ENCODE measurements at places on chromosomes 6 and 20. TPM values are rescaled to one million over a fixed set of nuclear protein-coding genes. Genes with fewer than 3 reads are reported as not detected.

VWA7 gene
- total RNA-seq: 0.15 TPM

COL11A2 gene
- total RNA-seq: 0.36 TPM

MAP3K5 gene
- 0.69 TPM for total RNA-seq

HLA-DQA1 gene
- not detected for total RNA-seq

NRN1 gene
- total RNA-seq: not detected

EPHA7 gene
- total RNA-seq: not detected

ADTRP gene
- total RNA-seq: 1.0 TPM

MTO1 gene
- total RNA-seq: 40.3 TPM

ZNF831 gene
- not detected for total RNA-seq

TNXB gene
- total RNA-seq: 0.15 TPM

WFDC8 gene
- total RNA-seq: not detected

OXT gene
- not detected for total RNA-seq

ACAT2 gene
- total RNA-seq: 66.4 TPM

KCNK5 gene
- total RNA-seq: 0.15 TPM

CNR1 gene
- 4.4 TPM for total RNA-seq

MYCT1 gene
- not detected for total RNA-seq

TMEM74B gene
- total RNA-seq: not detected

ATAT1 gene
- total RNA-seq: 7.9 TPM

C6orf132 gene
- 0.34 TPM for total RNA-seq

VSX1 gene
- not detected for total RNA-seq

PPP1R10 gene
- total RNA-seq: 47.3 TPM

LTV1 gene
- 33.2 TPM for total RNA-seq

RRAGD gene
- total RNA-seq: 57.4 TPM

TRIM15 gene
- total RNA-seq: not detected

KIF6 gene
- total RNA-seq: 11.6 TPM

BANF2 gene
- not detected for total RNA-seq

GNMT gene
- total RNA-seq: not detected

B3GAT2 gene
- total RNA-seq: not detected

PTK6 gene
- 0.34 TPM for total RNA-seq

ACTL10 gene
- 2.9 TPM for total RNA-seq

HFE gene
- 12.4 TPM for total RNA-seq

PRELID3B gene
- total RNA-seq: 114 TPM

SEL1L2 gene
- total RNA-seq: not detected

STX11 gene
- total RNA-seq: 6.5 TPM

PTPRK gene
- total RNA-seq: 44.1 TPM

PPP1R14C gene
- total RNA-seq: 0.15 TPM

GPR6 gene
- not detected for total RNA-seq

ID4 gene
- total RNA-seq: 5.3 TPM

EPPIN gene
- total RNA-seq: not detected

GTSF1L gene
- not detected for total RNA-seq

KHDC1L gene
- total RNA-seq: not detected

PTCRA gene
- 0.33 TPM for total RNA-seq

RNF146 gene
- total RNA-seq: 26.6 TPM

UST gene
- 19.6 TPM for total RNA-seq

LY6G6C gene
- not detected for total RNA-seq
